ENCODE measurements at places on chromosomes 3 and 15.

GRCh38 chr3:172302203-172302602, 146.1 kb downstream of the GHSR start:
- DNase-seq, result no peak

DNA sequence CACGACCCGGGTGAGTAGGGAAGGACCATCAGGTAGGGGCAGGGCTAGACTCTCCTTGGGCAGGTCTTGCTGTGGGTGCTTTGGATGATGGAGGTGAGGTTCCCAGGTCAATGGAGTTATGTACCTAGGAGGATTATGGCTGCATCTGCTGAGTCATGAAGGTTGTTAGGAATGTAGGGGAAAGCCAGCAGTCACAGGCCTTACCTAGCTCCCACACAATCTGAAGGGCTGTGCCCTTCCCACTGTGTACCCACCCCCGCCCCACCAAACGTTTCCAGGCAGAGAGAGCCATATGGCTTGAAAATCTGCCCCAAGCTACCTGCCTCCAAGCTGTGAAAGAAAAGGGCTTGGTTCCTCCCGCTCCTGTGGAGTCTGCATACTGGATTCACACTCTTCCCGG, 573.4 kb upstream of the DPPA4 start:
- no peak for DNase-seq

DNA sequence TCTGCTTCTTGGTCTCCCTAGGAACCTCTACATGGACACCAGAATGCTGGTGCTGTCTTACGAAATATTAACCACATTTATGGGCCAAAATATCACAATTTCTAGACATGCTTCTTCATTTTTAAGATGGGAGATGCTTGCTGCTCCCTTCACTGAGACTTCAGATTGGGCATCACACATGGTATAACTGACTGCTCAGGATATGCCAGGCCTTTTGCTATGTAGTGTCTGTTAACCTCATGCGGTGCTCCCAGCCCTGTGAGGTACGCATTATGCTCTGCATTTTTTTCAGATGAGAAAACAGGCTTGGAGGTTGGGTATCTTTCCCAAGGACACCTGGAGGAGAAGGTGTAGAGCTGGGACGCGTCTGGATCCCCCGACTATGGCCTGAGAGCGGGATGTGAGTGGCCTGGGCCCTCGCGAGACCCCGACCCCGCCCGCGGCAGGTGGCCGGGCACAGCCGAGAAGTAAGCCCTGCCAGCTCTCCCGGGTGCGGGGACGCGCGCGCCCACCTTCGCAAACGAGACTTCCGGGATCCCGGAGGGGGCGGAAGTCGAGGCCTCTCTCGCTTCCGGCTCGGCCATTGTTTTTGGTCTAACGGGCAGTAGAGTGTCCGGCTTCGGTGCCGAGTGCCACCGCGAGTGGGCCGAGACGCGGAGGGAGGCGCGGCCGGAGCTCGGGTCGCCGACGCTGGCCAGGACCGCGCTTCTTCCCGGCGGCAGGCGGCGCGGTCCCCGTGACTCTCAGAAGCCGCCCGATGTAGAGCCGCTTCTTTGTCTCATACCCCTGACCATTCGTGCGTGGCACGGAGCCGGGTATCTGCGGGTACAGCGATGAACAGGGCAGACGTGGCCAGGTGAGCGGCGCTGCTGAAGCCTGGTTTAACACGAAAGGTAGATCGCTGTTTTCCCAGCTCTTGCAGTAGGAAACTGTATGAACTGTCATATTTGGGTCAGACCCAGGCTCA, at the start of gene ZKSCAN7:
Gene ZKSCAN7, plus strand, starts transcription at position 568 of the 967 bp plus-strand sequence. CDS start 1,855 bp downstream, outside the sequence.
- no peak for DNase-seq

GRCh38 chr15:33671456-33671855, 296.8 kb upstream of the CHRM5 start:
- no peak for DNase-seq

DNA sequence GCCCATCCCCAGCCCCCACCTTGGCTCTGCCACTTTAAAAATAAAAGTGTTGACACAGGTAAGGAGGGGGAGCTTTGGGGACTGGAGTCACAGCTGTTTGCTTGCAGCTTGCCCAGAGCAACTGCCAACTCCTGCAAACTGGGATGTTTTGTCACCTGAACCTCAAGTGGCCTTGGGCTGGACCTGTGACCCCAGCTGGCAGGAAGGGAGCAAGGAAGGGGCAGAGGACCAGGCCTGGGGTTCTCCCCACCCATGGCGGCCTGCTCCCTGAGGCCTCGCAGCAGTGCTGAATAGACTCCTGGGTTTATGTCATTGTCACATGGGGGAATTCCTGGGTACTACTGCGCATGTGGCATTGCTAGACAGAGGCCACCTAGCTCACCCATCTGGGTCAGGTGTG, 246.9 kb upstream of the TLE3 start:
- no peak for DNase-seq

DNA sequence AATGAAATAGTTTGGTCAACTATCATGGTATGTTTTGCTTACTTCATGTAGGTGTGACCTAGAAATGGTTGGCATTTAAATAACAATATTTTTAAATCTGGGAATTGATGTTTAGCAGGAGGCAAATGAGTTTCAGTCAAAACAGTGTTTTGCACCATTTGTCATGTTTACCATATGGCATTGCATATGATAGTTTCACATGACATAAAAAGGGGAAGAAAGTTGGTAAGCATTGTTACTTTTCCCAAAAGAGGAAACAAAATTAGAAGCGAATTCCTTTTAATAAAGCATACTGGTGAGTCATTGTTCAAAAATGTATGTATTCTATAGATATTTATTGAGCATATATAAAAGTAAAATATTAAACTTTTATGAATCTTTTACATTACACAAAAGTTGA, 2.3 kb downstream of the RNF13 start:
- DNase-seq, result no peak

GRCh38 chr15:78726870-78727551, 84.3 kb downstream of the ADAMTS7 start:
- DNase-seq, result no peak

DNA sequence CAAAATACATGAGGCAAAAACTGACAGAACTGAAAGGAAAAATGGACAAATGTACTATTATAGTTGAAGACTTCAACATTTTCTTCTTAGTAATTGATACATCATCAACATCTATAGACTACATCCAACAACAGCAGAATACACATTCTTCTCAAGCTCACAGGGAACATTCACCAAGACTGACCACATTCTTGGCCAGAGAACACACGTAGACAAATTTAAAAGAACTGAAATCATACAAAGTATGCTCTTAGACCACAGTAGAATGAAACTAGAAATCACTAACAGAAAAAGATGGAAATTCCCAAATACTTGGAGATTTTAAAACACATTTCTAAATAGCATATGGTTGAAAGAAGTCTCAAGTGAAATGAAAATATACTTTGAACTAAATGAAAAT, 55.1 kb upstream of the NSMCE3 start:
- DNase-seq, result no peak

- DNase-seq, result no peak
Observed at GRCh38 chr15:39139431-39140059, 441.3 kb upstream of the THBS1 start.

DNA sequence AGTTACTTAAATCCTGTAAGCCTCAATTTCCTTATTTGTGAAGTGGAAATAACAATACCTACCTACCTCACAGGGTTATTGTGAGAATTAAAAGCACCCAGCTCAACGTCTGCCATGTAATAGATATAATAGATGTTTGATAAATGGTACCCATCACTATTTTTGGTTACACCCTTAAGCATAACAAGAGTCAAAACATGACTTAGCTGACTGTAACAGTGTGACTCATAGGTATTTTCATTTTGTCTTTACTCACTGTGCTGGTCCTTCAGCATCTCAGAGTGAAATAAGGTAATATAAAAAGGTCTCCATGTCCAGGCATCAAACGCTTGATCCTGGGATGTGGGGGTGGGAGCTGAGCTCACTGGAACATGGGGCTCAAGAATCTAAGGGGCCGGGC, 3.1 kb downstream of the CPLX3 start:
- no peak for DNase-seq

DNA sequence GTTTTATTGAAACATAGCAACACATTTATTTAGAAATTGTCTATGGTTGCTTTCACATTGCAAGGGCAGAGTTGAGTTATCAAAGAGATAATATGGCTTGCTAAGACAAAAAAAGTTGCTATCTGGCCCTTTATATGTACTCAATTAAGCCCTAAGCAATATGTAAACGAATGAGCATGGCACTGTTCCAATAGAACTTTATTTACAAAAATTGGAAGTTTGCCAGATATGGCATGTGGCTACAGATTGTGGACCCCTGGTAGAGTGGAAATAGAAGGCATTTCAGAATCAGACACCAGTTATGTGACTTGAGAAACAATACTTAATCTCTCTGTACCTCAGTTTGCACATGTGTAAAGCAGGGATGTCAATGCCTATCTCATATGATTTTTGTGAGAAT, 515.6 kb upstream of the SGO1 start:
- DNase-seq, result no peak

DNA sequence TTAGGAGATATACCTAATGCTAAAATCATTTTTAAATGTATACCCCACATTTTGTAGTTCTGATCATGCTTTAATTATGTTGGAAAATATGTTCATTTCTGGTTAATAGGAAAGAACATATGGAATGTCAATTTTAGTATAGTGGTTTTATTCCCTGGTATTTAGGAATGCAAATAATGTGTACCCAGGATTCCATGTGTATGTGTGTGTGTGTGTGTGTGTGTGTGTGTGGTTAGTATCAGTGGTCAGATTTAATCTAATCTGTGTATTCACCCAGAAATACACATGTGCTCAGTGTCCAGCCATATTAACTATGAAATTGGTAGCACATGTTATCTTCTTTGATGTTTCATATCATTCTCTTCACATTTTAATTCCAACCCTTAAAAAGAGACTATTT, 233.5 kb upstream of the DCBLD2 start:
- DNase-seq, result no peak

GRCh38 chr15:45454814-45455213, 67.7 kb downstream of the SLC30A4 start:
- no peak for DNase-seq

- DNase-seq, result no peak
Observed at GRCh38 chr15:78993931-78994530, 49.2 kb upstream of the CTSH start.

GRCh38 chr3:65831733-65832425, 206.8 kb downstream of the MAGI1 start:
- no peak for DNase-seq

GRCh38 chr3:195905970-195906864, 2.1 kb downstream of the TNK2 start:
- DNase-seq, result no peak

- DNase-seq, result no peak
Observed at GRCh38 chr3:171309906-171310359, 150.3 kb downstream of the TNIK start.

GRCh38 chr3:133937756-133938601, 42.3 kb upstream of the RAB6B start:
- DNase-seq, result no peak

GRCh38 chr3:118628704-118629341, 405.8 kb downstream of the IGSF11 start:
- DNase-seq, result no peak

- no peak for DNase-seq
Observed at GRCh38 chr3:36579746-36580145, 184.6 kb downstream of the DCLK3 start.

DNA sequence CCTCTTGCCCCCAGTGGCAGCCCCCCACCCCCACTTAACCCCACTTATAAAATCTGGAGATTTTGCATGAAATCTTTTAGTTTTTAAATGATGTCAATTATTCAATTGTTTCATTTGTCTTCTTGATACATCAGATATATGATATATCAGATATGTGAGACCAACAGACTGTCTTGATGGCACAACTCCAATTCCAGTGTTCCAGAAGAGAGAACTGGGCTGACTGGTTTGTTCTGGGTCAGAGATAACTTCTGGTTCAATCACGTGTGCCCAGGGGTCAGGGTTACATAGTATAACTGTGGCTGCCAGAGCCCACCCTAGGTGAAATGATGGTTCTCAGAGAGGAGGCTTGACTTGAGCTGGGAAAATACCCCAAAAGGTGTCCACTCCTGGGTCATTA, 32.4 kb upstream of the ATG7 start:
- no peak for DNase-seq

DNA sequence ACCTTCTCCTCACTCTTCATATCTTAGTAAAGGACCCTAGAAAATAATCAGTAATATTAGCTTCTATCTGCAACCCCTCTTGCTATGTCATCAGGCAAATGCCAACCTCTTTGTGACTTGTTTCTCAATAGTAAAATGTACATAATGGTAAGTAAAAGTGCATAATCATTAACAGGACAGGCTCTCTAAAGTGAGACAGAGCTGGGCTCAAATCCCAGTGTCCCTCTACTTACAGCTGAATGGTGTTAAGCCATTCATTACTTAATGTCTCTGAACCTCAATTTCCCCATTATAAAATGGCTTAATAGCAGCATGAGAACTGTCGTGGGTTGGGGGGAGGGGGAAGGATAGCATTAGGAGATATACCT, 62.6 kb upstream of the ATP11B start:
- no peak for DNase-seq

- DNase-seq, result no peak
Observed at GRCh38 chr15:66720206-66721010, 18.4 kb downstream of the SMAD6 start.
